ENCODE measurements at places on chromosomes 5 and 9.

GRCh38 chr5:36573438-36573837 is 33.0 kb upstream of the SLC1A3 start:
- no peak for DNase-seq

DNA sequence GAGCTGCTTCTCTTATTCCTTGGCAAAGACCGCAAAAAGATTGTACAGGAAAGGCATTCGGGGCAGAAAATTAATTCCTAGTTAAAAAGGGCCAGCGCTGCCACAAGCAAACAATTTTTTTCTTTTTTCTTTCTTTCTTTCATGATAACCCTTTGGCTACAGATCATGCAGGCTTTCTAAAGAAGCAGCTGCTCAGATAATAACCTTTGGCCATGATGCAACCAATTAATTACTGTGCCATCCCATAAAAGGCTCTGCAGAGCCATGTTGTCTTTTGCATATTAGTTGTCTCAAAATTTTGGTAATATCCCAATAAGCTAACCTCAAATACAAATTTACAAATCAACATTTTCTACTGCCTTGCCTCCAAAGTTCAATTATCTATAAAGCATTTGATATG is 758.4 kb upstream of the SEMA6A start:
- DNase-seq = no peak

DNA sequence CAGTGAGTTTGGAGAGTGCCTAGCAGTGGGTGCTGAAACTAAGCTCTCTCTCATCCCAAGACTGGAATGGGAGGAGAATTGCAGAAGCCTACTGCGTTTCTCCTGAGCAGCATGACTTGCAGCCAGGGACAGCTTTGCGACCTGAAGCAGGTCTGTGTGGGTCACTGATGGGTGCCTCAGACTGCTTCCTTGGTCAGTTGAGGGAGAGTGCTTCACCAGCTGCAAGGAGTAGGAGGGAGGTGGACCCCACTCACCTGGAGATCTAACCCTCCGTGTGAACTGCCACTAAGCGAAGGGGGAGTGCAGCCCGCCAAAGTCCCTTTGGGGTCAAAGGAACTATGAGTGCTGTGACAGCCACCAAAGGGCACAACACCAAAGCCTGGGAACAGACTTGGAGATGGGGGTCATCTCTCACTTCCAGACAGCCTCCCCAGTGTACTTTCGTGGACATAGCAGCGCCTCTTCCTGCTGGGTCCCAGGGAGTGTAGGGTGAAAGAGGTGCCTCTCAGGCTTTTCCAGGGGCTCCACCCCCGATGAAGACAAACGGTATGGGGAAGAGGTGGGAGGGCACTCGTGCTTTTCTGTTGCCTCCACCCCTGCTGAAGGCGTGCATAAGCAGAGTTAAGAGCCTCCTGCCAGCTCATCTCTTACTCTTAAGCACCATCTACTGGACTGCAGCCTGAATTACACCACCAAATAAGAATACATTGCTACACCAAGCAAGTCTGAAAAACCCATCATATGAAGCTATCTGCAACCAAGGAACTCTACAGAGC is 34.3 kb upstream of the MACIR start:
- peak; percentile 53 for DNase-seq

DNA sequence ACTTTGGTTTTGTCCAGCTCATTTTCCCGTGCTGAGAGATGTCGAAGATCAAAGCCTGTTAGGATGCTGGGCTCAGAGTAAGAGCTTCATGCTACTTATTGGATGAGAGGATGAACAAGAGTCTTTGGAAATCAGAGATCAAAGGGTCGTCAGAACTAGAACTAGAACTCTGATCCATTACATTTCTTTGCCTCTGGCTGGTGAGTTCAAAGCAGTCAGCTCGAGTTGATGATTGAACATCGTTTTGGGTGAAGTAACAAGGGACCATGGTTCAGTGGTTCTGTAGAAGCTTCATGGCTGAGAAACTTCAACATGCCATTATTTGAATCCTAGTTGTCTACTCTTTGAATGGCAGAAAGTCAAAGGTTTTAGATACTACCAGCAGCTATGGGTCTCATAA is 320.3 kb downstream of the ARHGEF28 start:
- no peak for DNase-seq

GRCh38 chr5:60148366-60148765 is 254.8 kb upstream of the PDE4D start:
- DNase-seq = no peak

GRCh38 chr5:61000887-61001286 is 55.9 kb downstream of the NDUFAF2 start:
- no peak for DNase-seq

DNA sequence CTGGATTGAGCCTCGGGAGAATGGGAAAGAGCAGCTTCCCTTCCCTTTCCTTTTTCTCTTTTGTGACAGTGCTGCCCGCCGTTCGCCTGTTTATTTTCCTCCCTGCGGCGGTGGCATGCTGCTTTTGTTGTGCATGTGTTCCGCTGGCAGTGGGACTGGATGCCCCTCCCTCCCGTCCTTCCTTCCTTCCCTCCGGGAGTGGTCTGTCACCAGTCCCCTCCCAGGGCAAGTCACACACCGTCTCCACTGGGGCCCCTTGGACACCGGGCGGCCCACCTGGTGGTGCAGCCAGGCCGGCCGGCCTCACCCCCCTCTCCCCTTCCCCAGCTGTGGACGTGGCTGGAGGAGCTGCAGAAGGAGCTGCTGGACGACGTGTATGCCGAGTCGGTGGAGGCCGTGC is 214.7 kb downstream of the TRIO start:
- DNase-seq = no peak

GRCh38 chr5:58184910-58185309 is 275.0 kb downstream of the PLK2 start:
- no peak for DNase-seq

DNA sequence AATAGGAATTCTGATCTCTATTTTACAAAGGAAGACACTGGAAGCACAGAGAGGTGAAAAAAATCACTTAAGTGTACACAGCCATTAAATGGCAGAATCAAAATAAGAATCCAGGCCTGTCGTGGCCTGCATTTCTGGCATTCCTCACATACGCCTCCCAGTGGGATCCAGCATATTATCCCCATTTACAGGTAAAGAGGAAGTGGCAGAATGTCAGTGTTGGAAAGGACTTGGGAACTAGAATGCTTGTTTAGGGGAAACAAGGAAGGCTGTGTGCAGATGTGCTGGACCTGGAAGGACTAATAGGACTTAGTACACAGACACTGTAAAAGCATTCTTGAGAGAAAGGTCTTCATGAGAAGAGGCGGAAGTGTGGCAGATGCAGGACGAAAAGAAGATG is 241.8 kb downstream of the TRIM32 start:
- no peak for DNase-seq

DNA sequence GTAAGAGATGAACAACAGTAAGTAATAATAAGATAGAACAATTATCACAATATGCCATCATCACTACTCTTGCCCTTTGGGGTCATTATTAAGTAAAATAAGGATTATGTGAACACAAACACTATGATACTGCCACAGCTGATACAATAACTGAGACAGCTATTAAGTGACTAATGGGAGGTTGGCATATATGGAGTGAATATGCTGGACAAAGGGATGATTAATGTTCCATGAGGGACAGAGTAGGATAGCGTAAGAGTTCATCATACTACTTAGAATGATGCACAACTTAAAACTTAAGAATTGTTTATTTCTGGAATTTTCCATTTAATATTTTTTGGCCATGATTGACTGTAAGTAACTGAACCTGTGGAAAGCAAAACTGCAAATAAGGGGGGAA is 16.6 kb downstream of the POU5F2 start:
- DNase-seq = no peak

DNA sequence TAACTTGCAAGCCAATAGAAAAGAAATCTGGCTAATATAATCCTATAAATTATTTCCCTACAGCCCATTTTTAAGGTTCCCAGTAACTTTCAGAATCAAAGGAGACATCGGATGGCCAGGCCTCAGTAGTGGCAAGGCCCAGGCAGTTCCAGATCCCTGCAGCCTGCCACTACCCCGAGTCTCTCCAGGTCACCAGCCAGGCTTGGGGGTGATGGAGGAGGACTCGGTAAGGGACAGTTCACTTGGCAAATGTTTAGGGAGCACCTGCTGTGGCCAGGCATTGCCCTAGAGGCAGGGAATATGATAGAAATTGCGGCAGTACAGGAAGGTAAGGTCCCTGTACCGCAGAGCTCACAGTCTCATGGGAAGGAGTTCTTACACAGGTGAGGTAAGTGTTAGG is 15.2 kb upstream of the LTC4S start:
- no peak for DNase-seq

- DNase-seq = no peak
These were observed 139.1 kb upstream of the CLINT1 start for GRCh38 chr5:157997991-157998504.

- no peak for DNase-seq
These were observed 146.3 kb downstream of the CHSY3 start for GRCh38 chr5:130050585-130050984.

- DNase-seq = no peak
These were observed 12.8 kb upstream of the SLC2A8 start for GRCh38 chr9:127384016-127384730.

- DNase-seq = no peak
These were observed 89.7 kb upstream of the ADRA1B start for GRCh38 chr5:159826351-159827214.
